HepG2 (cell line): ENCODE measurements at places on chromosomes 5 and 9.

GRCh38 chr5:178476531-178476930 is 113.7 kb downstream of the COL23A1 start:
- DNase-seq, result no peak

DNA sequence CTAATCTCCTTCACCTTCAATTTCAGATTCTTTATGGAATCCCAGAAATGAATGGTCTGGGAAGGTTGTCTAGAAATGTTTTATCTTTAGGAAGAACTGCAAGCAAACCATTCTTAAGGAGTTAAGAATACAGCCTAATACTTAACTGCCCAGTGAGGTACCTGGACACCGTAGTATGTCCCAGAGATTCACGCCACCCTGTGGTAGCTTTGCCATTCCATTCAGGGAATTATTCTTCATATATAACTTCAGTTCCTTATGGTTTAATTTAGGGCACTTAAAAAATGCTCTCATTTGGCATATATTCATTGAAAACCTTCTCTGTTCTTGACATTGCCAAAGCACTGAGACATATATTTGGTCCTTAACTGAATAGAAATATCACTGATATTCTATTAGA is 49.7 kb downstream of the ACTBL2 start:
- peak; percentile 28 for DNase-seq

DNA sequence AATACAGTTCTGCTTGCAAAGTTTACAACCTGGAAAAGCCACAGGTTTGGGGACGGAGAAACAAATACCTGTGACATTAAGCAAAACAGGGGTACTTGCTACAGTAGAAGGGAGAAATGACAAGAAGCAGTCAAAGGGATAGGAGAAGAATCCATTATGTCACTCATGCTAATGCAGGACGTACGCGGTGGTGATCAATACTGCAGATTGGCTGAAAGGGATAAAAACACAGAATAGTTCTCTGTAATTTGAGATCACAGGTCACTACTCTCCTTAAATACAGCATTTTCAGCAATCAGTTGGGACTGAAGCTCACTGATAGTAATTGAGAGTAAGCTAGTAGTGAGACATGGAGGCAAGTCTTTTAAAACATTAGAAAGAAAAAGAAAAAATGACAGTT is 130.3 kb upstream of the MTAP start:
- DNase-seq, result no peak

DNA sequence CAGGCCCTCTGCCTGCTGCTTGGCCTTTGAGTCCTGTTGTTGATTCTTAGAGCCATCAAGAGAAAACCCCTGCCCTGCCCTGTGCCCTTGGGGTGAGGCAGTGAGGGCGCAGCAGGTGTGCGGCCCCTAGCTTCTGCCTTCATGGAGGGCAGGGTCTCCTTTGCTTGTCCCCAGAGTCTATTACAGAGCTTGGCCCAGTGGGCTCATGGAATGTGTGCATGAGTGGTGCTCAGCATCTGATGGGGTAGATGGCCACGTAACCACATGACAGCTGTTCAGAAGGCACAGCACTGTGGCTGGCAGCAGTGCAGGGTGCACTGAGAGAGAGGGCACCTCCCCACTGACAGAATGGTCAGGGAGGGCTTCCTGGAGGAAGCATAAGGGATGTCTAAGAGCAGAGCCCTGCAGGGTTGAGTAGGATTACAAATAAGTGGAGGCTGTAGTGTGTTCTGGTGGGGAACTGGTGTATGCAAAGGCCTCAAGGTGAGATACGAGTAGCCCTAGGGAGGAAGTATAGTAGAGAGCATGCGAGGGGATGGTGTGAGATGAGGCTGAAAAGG is 70.8 kb downstream of the MACROH2A1 start:
- no peak for DNase-seq

- no peak for DNase-seq
These were observed 20.4 kb downstream of the IL12B start for GRCh38 chr5:159309689-159310433.

DNA sequence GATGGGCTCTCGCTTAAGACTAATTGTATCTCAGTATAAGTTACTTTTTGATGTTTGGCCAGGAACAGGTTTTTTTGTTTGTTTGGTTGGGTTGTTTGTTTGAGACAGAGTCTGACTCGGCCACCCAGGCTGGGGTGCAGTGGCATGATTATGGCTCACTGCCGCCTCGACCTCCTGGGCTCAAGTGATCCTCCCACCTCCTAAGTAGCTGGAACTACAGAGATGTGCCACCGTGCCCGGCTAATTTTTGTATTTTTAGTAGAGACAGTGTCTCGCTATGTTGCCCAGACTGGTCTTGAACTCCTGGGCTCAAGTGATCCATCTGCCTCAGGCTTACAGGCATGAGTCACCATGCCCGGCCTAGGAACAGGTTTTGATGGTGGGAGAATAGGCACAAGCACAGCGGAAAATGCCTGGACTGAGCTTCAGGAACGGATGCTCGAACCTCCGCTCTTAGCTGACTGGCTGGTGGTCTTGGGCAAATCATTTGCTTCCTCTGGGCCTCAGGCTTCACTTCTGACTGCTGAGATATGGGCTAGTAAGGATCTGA is 11.4 kb upstream of the SYNPO start:
- no peak for DNase-seq

DNA sequence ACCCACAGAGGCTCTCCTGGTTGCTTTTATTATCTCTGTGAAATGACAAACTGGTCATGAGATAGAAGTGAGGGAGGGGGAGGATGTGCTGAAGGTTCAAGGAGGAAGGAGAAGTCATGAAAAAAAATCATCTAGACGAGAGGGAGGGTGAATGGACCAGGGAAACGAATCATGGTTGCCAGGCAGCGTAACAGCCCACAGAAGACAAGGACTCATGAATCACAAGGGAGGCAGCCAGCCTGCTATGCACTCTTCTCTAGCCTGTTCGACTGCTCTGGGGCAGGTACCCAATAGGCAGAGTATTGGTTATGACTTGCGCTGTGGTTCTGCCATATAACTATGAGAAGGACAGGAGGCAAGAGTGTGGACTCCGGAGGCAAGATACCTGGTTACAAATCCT is 475.2 kb downstream of the CDK5RAP2 start:
- DNase-seq, result no peak

- DNase-seq, result no peak
These were observed 339.8 kb upstream of the RGMB start for GRCh38 chr5:98433673-98434072.

DNA sequence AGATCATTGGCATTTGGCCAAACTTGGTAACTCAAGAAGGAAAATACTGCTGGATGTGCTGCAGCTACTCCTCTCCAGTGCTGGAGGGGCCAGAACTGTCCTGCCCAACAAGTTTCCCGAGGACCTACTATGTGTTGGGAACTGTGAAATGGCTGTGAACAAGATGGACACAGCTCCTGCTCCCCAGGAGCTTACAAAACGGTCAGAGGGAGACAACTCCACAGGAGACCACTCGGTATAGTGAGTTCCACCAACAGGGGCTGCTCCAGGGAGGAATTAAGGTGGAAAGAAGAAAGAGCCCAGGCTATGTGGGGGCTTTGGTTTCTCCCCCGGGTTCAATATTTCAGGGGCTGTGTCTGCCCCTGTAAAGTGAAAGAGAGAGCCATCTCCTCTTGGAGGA is 78.8 kb downstream of the GNA14 start:
- DNase-seq, result no peak

DNA sequence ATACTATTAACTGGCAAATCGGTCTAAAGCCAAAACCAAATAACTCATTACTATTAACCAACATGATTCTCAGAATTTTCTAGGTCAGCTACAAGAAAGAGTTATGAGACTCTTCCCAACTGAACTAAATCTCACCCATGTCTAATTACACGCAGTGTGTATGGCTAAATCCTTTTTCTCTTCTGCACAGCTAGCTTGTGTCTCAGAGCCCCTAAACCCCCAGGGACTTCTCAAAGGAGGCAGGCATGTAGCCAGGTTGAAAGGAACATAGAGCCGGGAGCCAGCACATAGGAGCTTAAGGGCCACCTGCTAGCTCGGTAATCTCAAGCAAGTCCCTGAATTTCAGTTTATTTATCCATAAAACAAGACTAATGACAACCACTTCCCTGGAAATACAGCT is 2.2 kb upstream of the GZMK start:
- DNase-seq, result no peak

GRCh38 chr5:119355685-119356611 is at the start of gene TNFAIP8:
Gene TNFAIP8 (plus strand): TSS chr5:119356019. CDS start chr5:119356091, 72 bp downstream.
- DNase-seq, result peak; percentile 5

- DNase-seq, result no peak
These were observed 3.2 kb upstream of the ANP32B start for GRCh38 chr9:97979788-97980478.
